Fibroblast of skin of scalp (primary cell): ENCODE measurements at places on chromosomes 5 and 9.

DNA sequence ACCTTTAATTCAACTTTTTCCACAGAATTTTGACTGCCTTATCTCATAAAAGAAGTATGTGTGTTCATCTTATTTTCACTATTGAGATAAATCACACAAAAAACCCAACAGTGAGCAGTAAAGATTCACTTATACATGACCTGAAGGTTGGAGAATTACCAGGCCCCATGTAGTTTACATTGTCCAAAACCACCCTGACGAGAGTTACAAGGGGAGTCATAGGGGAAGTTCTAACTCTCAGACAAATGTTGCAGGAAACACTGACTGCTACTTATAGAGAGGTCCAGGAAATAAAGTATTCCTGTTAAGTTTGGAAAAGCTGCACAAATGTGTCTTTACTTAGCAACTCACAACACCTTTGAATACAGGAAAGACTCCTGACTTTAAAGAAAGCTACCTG, 14.1 kb downstream of the SPATA9 start:
- DNase-seq, result no peak

- peak; percentile 84 for DNase-seq
These were observed 40.3 kb upstream of the SVEP1 start for GRCh38 chr9:110619831-110620230.

DNA sequence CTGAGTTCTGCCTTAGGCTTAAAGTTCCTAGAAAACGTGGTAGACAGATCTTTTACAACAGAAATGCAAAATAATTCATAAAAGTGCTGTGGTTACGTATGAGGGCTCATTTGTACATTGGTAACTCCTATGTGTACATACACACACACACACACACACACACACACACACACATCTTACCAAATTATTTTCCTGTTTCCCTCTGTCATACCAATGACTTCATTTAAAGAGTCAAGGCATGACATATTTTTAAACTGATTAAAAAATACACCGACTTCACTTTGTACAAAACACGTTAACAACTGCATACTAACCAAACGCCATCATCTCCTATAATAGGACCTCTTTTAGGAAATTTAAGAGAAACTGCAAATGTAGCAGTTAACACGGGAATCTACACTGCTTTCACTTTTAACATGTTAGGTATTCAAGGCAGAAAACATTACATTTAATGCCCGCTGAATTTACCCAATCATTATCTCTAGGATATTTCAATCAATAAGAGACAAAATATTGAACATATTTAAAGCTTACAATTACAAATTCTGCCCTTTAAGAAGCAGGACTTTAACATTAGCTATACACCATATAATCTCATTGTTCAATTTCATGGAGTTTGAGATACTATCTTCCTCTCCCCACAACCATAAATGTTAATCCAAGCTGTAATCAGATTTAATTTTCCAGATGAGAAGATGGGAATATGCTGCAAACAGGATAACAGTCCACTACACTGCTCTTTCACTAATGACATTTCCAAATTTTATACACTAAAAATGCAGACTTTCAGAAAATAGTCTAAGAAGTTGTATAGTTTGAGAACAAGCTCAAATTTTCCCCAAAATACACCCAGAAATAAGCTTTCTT, 133.1 kb downstream of the DENND1A start:
- DNase-seq, result peak; percentile 24

DNA sequence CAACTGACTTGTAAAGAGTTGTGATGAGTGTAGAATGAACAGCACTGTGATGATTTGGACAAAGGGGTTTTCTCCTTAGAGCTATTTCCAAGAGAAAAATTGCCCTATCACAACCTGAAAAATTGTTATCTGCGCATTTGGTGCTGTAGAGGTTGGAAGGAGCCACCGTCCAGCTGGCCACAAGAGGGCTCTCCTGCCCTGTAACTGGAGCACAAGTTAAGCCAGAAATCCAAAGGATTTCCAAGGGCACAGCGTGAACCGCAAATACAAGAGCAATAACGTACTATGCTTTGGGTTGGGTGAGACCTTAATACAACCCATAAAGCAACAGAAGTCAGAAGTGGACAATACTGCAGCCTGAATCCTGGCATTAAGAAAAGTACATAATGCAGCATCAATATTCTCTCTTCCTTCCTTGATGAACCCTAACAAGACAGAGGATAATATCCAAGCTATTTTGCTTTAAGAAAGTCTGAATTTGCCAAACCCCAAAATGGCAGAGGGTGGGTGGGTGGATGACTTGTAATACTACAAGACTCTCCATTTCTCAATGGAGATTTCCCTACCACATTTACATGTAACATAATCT, 56.8 kb upstream of the SMIM32 start:
- peak; percentile 72 for DNase-seq

GRCh38 chr5:82356808-82357671, 78.9 kb upstream of the RPS23 start:
- peak; percentile 74 for DNase-seq

DNA sequence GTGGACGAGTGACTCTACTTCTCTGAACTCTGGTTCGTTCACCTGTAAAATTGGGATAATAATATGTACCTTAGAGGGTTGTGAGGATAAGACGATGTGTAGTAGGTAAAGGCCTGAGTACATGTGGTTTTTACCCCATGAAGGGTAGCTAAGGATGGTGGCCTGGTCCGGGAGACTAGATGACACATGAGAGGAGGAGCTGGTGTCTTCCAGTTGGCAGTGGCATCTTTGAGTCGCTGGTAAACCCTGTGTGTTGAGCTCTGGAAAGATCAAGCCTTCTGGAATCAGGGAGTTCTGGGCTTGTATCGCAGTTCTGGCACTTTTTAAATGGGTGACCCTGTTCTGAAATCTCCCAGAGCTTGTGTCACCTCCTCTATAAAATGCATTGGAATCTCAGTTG, 166.4 kb upstream of the ZNF618 start:
- DNase-seq, result no peak

- DNase-seq, result no peak
These were observed 12.9 kb downstream of the TRAF2 start for GRCh38 chr9:136899196-136899595.

GRCh38 chr5:171975262-171975876, 31.1 kb downstream of the FBXW11 start:
- DNase-seq, result peak; percentile 62

DNA sequence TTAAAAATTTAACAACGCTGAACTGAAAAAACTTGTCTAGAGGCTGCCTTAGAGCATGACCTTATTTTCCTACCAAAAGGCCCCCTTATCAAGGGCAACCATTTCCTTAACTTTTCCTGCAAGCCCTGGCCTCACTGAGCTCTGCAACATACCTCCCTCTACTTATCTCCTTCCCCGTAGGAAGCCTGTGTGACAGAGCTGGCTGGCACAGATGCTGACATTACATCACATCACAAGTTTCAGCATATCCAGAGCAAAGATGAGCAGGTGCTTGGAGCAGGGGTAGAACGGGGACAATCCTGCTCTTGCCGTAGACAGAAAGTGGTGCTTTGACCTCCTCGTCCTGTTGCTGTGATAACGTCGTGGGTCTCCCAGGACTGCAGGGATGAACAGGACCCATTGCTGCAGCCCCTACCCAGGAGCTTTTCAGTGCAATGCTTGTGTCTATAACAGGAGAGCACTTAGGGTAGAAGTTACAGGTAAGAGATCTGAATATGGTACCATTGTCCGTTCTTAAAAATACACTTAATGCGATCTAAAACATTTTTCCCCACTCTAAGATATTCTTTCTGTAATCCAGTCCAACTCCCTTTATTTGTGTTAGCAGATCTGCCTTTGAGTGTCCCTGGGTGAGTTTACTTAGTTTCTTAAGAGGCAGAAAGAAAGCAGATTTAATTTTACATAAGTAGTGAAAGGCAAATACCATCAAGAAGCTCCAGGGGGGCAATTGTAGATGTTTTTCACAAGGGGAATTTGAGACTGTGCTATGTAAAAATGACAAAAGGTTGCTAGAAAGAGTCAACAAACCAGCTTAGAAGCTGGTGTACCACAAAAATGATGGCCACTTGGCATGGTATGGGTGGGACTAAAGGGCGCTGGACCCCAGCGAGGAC, 101.9 kb upstream of the EFNA5 start:
- no peak for DNase-seq

DNA sequence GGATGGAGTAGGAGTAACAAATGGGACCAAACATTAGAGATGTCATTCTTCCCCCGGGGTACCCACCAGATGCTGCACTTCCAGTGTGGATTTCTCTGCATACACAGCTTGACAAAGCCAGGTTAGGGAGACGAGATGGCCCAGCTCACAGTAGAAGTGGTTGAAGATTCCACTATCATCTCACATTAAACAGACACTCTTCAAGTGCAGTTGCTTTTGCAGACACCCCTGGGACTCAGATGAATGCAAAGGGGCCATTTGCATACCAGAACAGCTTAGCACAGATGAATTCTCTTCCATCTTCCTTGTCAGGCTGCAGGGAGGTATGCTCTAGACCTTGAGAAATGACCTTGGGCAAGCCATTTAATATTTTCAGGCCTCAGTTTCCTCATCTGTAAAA, 12.6 kb upstream of the C5orf58 start:
- DNase-seq, result peak; percentile 33

DNA sequence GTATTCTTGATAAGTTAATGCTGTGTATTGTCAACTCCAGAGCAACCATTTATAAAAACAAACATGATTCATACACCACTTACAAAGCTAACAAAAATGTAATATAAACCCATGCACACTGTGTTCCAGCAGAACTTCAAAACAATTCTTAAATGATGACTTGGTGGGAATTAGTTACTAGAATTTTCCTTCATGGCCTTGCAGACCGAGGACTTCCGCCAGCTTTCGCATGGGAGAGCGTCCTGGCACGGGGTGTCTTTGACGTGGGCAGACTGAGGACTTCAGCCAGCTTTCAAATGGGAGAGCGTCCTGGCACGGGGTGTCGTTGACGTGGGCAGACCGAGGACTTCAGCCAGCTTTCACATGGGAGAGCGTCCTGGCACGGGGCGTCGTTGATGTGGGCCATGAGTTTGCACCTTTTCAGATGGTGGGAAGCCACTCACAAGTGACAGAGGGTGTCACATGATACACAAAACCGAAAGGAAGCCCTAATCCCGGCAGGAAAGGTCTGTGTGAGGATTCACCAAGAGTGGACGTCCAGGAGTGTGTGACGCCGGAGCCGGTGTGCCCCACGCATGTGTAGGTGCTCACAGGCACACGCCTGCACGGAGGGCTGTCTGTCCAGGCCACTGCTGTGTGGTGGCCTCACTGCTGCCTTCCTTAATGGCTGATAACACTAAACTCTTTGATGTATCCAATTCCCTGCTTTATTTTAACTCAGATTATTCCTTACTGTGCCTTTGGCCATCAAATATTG, 211.3 kb upstream of the IRX4 start:
- DNase-seq, result no peak

DNA sequence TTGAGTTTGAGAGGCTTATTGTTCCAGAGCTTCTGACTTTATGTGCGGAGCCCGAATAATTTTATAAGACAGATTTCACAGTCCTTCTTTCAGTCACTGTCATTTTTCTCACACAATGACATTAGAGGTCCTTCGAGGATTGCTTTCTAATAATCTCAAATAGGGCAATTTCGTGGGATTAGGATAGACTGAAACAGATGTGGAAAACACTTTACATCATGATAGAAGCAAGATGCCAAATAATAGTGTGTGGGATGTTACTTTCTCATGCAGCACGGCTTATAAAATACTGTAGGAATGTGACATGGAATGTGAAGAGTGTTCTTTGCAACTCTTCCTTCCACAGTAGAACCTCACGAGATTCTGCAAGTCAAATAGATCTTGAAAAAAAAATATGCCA, 451.3 kb downstream of the SEMA5A start:
- DNase-seq, result peak; percentile 64

- no peak for DNase-seq
These were observed 96.0 kb downstream of the KIAA1958 start for GRCh38 chr9:112582371-112583262.

DNA sequence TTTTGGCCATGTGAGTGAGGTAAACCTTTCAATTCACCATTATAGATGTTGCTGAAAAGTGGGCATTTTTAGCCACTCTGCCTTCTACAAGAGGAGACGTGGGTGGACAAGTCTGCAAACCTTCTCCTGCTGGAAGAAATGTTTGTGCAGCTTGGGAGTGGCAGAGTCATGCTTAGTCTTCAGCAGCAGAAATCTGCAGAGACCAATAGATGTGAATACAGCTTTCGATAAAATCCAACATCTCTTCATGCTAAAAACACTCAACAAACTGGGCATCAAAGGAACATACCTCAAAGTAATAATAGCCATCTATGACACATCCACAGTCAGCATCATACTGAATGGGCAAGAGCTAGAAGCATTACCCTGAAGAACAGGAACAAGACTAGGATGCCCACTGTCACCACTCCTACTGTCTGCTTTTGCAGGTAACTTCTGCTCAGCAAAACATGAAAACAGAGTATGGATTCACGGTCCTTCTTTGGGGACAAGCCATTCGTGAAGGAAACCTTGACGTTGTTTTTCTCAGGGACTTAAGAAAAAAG, 91.3 kb downstream of the RALGPS1 start:
- DNase-seq, result no peak

DNA sequence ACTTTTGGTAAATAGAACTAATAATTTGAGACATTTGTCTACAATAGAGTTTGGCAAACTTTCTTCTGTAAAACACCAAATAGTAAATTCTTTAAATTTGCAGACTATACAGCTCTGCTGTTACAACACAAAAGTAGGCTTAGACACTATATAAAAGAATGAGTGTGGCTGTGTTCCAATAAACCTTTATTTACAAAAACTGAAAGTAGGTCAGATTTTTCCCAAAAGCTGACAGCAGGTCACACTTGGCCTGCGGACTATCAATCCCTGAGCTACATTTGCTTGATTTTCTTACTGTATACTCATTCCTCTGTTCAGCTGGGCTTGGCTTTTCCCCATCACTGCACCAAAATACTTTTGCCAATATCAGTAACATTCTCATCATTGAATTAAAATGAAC, 189.4 kb downstream of the COMMD10 start:
- DNase-seq, result no peak

- peak; percentile 30 for DNase-seq
These were observed 86.0 kb downstream of the ANGPTL2 start for GRCh38 chr9:127036437-127036836.

- DNase-seq, result peak; percentile 36
These were observed 345.0 kb downstream of the CWC27 start for GRCh38 chr5:65113771-65114170.

GRCh38 chr5:112685931-112686330, 51.8 kb upstream of the APC start:
- DNase-seq, result peak; percentile 79

GRCh38 chr9:120946259-120946658, 19.7 kb upstream of the TRAF1 start:
- DNase-seq, result peak; percentile 43

- DNase-seq, result no peak
These were observed 6.1 kb downstream of the PRDM6 start for GRCh38 chr5:123094919-123095797.

DNA sequence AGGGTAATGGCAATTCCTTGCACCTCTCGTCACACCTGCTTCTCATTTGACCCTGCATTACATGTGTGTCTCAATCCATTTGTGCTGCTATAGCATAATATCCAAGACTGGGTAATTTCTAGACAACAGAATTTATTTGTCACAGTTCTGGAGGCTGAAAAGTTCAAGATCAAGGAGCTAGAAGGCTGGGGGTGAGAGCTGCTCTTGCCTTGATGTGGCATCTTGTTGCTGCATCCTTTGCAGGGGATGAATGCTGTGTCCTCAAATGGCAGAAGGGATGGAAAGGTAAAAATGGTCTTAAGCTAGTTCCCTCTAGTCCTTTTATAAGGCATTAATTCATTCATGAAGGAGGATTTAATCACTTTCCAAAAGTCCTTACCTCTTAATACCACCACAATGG, 323.7 kb upstream of the RPS23 start:
- no peak for DNase-seq
